ENCODE measurements at places on chromosomes 1 and 21. TPM values are rescaled to one million over a fixed set of nuclear protein-coding genes. Genes with fewer than 3 reads are reported as not detected.
A peak's percentile ranks its signal among the peaks of the same experiment; 100 is the strongest.

GRCh38 chr1:27122652-27123051 is 32.3 kb downstream of the SLC9A1 start:
- peak; percentile 61 for DNase-seq

Gene DPT
- polyA plus RNA-seq, result not detected

DNA sequence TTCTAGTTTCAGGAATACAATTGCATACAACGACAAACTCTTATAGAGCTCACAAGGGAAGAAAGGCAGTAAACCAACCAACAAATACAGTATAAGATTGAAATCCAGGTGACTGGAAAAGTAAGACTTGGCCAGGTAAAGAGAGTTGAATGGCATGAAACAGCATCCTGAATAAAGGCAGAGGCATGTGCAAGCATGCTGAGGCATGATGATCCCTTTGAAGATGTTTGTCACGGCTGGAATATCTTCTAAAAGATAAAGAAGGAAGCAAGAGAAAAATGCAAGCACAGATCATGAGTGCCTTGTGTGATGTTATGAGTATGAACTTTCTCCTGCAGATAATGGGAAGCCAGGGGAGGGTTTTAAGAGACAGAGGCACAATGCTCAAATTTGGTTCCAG is 83.3 kb upstream of the SPATA6 start:
- no peak for DNase-seq

Gene ATAD3C
- not detected for polyA plus RNA-seq

DNA sequence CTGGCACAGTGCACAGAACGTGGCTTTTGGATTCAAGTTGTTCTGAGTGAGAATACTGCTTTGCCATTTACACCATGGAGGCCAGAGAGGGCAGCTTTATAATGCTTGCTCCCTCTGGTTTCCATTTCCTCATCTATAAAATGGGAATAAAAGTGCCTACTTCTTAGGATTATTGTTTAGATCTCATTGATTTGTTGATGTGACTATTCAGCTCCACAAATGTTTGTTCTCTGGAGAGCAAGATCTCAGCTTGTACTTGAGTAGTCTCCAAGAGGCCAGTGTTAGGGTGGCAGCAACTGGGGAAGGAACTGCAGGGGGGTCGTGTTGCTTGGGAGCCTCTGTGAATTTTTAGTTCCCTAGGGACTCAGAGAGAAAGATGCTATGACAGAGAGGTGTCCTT is 55.2 kb downstream of the YARS1 start:
- DNase-seq, result no peak

All from A549 (cell line).